ENCODE measurements at places on chromosomes 11 and 22.

DNA sequence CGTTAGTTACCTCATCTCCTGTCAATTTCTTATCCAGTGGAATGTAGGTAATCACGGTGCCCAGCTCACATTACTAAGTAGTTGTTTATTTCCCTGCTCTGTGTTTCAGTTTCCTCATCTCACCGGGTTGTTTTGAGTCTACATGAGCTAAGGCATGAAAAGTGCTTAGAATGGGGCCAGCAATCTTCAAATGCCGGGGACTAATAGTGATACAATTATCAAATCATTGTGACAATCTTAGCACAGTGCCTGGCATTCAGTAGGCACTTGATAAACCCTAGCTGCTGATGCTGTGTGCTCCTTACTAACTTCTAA, 53.3 kb upstream of the CD5 start:
- no peak for DNase-seq

DNA sequence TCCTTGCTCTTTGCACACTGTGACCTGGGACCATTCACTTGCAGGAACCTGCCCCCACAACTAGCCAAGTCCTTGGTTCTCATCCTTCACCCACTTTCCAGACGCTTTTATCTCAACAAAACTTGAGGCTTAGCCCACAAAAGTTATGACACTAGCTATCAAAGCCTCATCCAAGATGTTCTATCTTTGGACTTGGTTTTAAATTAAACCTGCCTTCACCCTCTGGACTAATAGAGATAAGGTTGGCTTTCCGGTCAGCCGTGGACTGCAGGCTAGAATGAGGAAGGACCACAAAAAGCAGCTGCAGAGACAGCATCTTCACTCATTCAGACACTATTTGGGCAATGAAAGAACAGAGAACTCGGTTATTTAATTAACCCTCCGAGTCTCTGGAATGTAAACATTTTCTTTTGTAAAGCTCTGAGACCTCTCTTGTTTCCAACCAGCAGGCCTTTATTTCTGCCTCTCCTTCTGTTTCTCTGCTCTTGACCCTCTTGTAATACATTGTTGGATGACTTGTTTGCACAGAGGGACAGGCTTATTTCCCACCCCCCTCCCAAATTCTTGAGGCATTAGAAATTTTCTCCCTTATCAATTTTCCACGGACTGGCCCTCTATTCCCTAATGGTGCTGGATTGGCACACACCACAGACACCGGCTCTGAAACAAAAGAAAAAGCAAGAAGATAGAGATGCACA, 41.4 kb downstream of the ARL14EP start:
- DNase-seq: no peak

DNA sequence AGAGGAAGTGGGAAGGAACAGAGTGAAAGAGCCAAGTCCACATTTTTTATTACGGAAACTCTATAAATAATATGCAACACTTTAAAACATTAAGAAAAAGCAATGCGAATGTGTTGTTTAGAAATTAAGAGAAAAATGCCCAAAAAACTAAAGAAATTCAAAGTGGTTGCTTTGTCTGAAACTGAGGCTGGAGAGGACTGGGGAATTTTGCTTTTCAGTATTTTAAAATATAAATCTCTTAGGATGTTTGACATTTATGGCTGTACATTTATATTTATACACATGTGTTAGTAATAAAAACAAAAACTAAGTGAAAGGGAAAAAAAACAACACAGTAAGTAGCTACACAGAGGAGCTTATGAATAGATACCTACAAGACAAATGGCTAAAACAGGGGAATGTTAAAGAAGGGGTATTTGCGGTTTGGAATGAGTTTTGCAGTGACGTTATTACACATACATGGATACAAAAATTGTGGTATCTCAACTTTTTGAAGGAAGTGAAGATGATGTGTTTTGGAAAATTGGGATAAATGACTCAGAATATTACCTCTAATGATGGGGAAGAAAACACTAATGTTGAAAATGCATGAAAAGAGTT, 97.0 kb upstream of the DRD2 start:
- no peak for DNase-seq

DNA sequence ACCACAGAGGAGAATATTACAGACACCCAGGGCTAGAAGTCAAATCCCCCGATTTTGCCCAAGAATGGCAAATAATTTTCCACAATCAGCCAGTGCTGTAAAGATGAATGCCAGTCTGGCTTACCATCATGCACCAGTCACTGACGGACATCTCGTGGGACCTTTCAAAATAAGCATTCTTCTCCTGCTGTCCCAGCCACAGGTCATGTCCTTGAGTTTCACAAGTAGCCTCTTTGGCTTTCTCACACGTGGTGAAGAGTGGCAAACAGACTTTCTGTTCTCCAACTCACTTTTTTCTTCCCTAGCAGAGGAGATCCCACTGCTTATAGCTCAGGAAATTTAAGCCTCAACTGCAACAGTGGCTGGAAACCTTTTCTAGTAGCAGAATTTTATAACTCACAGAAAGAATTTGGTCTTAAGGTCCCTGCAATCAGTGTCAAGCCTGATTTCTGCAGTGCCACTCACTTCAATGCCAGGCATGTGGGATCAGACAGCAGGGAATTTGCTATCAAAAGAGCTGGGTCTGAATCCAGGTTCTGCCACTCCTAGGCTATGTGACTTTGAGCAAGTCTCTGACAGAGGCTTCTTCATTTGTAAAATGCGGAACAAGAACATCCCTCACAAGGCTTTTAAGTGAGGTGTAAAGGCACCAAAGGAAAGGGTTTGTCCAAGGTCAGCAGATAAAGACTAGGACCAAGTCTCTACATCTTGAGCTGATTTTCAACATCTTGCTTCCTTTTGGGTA, 3.6 kb downstream of the PIK3IP1 start:
- DNase-seq: no peak

DNA sequence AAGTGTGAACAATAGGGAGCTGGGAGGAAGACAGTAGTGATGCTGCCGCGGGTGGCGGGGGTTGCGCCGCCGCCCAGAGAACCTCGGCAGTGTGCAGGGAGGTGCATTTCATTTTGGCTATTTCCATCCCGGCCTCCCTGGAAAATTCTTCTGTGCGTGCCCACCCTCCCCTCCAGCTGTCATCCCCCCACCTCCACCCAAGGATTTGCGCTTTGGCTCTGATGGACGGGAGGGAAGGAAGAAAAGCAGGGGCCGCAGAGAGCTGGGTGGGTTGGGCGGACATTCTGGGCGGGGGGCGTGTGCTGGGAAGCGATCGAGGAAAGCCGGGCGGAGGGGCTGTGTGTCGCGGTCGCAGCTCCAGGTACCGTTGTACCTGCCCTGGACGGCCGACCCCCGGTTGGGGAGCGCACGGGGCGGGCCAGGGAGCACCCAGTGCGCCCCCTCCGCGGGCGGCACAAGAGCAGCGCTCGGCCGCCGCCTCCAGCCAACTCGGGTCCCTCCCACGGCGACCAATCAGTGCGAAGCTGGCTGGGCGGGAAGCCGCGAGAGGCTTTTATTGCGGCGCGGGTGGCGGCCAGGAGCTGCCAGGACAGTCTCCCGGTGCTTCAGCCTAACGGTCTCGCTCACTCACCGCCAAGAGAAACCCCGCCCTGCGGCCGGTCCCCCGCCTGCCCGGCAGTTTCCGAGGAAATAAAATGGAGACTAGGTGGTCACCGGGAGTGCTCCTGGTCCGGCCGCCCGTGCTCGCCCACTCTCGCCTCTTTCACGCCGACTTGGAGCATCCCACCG, 1.6 kb downstream of the NCAM1 start:
- no peak for DNase-seq

- no peak for DNase-seq
Measured at GRCh38 chr22:38734421-38735100, 21.2 kb downstream of the SUN2 start.

DNA sequence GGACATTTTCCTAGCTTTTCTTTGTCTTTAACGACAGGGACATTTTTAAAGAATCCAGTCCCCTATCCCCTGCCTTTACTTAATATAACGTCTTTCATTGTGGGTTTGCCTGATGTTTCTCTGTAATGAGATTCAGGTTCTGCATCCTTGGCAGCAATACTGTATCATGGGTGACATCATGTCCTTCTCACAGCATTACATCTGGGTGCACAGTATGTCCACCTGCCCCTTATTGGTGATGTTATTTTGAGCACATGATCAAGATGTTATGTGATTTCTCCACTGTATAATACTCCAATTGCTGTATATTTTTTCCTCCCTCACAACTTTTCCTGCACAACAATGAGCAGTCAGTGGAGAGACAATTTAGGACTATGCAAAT, 9.7 kb upstream of the STK33 start:
- DNase-seq: no peak

- DNase-seq: no peak
Measured at GRCh38 chr22:22925146-22925804, 37.7 kb downstream of the IGLL5 start.

DNA sequence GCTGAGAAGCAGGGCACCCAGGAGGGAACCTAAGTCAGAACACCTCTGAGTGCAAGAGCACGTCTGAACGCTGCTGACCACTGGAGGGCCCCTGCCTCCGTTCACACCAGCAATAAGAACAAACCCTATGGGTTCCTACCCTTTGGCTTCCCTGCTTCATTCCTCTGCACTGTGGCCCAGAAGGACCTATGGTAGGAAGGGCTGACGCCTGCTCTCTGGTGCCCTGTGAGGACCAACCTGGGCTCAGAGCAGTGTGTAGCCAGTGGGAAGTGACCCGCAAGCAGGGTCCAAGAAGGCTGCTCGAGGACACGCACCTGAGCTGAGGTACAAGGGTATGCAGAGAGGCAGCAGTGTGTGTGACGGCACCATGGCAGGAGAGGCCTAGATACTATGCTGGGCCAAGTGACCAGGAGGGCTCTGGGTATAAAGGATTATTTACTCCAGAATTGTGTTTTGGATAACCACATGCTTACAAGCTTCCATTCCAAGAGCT, 68.8 kb upstream of the CLTCL1 start:
- no peak for DNase-seq

GRCh38 chr11:66220566-66220935, 47.9 kb upstream of the RAB1B start:
- DNase-seq: no peak

GRCh38 chr22:29727131-29727523, 7.3 kb downstream of the CABP7 start:
- no peak for DNase-seq

DNA sequence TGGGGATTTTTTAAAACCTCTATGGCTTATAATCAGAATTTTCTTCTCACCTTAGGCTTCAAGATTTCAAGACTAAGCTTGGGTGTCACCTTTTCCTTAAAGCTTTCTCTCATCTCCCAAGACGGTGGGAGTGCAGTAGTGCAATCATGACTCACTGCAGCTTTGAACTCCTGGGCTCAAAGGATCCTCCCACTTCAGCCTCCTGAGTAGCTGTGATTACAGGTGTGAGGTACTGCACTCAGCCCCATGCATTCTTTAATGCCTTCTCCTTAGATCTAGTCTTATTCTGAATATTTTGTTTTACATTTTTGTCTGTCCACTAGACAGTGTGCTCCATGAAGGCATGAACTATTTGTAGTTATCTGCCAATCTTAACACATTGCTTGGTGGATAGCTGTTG, 55.7 kb upstream of the FAT3 start:
- no peak for DNase-seq

DNA sequence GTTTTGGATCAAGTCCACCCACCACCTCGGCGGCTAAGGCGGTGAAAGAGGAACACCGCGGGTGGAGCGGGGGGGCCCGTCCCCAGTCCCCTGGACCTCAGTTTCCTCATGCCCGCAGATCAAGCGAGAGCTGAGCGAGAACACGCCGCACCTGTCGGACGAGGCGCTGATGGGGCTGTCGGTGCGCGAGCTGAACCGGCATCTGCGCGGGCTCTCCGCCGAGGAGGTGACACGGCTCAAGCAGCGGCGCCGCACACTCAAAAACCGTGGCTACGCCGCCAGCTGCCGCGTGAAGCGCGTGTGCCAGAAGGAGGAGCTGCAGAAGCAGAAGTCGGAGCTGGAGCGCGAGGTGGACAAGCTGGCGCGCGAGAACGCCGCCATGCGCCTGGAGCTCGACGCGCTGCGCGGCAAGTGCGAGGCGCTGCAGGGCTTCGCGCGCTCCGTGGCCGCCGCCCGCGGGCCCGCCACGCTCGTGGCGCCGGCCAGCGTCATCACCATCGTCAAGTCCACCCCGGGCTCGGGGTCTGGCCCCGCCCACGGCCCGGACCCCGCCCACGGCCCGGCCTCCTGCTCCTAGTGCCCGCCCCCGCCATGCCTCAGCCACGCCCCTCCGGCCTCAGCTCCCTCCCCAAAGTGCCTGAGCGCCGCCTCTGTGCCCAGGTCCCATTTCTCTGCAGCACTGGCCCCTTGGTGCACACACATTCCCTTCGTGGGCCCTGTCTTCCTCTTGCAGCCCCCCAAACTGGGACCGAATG, 12.7 kb downstream of the MAFF start:
- DNase-seq: no peak

- no peak for DNase-seq
Measured at GRCh38 chr11:3109921-3110706, 52.9 kb upstream of the CARS1 start.

DNA sequence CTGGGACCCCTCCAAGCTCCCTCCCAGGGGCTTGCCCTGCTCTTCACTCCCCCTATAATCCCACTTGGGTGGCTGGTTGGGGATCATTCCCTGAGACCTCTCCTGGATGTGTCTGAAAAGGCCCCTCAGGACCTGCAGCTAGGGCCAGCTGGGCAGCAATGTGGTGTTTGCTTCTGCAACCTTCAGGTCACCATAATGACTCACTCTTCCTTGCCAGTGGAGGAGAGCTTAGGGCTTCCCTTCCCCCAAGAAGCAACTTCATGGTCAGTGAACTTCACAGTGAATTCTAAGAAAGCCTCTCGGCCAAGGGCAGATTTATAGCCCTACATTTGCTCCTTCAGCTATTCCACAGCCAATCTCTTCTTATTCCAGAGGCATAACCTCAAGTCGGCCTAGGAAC, 45.1 kb upstream of the TSPAN18 start:
- DNase-seq: no peak

DNA sequence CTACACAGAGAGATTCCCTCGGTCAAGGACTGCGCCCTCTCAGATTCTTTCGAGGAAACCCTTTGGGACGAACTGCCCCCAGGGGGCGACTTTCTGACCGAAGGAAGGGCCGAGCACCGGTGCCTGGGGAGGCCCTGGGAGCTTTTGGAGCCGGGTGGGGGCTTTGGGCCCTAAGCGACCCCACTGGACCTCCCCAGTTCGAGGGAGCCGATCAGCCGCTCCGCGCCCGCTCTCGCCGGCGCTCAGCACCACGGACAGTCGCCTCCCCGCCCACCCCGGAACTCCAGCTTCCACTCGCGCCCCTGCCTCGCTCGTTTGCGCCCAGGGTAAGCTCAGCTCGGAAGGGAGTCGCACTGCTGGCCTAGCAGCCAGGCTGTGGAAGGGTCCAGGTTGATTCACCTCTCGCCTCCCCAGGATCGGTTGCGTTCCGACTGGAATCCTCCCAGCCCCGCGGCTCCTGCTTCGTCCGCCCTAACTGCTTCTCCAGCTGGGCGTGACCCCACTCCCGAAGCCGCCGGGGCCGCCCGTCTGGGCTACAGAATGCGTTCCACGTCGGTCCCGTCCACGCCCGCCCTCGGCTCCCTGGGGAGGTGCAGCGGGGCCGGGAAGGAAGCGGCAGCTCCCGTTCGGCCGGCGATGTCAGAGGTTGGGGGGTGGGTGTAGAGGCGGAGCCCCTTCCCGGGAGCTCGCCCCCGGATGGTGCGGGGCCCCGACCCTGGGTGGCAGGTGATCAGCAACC, 428 bp downstream of the SCN3B start:
- DNase-seq: no peak

- DNase-seq: no peak
Measured at GRCh38 chr11:126832387-126832786, 168.2 kb downstream of the KIRREL3 start.

All from esophagus squamous epithelium (tissue), 5 donors.